Urinary bladder (tissue), 4 donors: ENCODE measurements at places on chromosomes 16 and 17. TPM values are rescaled to one million over a fixed set of nuclear protein-coding genes. Genes with fewer than 3 reads are reported as not detected.

The SLC5A2 gene
- 0.42 TPM for total RNA-seq

The TP53I13 gene
- 26.3 TPM for total RNA-seq

The CCDC78 gene
- 0.74 TPM for total RNA-seq

The ARHGAP23 gene
- 53.8 TPM for total RNA-seq

DNA sequence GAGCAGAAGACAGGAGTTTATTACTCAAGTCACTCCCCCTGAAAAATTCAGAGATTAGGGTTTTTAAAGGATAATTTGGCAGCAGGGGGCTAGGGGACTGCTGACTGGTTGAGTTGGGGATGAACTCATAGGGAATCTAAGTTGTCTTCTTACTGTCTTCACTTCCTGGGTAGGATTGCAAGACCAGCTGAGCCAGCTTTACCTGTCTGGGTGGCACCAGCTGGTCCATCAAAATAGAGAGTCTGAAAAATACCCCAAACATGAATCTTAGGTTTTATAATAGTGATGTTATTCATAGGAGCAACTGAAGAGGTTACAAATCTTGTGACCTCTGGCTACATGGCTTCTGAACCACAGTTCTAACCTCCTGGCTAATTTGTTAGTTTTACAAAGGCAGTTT, 157.9 kb downstream of the PPM1E start:
- DNase-seq, result no peak

- DNase-seq, result no peak
Observed at GRCh38 chr16:64773184-64773583, 348.7 kb downstream of the CDH11 start.

DNA sequence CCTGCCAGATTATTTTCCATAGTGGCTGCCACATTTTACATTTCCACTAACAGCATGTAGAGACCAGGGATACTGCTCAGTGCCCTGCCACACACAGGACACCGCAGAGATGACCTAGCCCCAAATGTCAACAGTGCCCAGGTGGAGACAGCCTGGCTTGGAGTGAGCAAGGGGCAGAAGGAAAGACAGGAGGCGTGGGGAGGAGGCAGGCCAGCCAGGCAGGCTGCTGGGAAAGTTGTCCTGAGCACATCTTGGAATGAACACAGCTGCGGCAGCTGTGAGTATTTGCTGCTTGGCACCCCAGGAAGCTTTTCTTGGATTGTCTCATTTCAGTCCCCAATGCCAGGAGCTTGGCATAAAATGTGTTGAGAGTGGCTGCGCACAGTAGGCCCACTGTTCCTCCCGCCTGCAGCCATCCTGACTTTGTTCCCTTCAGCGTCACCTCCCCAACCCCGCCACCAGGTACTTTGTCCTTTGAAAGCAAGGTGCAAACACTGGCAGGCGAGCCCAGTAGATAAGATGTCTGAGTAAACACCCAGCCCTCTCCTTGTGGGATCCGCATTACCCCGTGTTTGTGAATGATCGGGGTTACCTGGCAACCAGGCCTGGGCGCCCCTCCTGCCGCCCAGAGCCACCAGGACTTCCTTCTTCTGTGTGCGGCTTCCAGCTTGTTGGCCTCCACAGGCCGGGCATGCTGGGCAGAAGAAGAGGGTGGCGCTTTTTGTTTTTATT, 114.0 kb downstream of the CMIP start:
- DNase-seq, result no peak

DNA sequence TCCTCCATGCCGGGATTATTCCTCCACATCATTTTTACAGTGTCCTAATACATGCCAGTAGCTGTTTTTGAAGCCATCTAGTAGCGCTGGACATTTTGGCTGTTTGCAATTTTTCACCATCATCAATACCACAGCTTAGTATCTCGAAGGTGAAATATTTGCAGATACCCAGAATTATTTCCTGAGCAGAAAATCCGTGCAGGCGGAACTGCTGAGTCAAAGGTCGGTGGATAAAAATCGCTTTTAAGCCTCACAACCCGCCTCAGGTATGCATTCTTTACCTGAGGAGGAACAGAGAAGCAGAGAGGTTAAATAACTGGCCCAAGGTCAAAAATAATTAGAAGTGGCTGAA, 584 bp upstream of the TNRC6A start:
- no peak for DNase-seq

- peak; percentile 84 for DNase-seq
Observed at GRCh38 chr17:50209472-50210239, 8.2 kb upstream of the COL1A1 start.

DNA sequence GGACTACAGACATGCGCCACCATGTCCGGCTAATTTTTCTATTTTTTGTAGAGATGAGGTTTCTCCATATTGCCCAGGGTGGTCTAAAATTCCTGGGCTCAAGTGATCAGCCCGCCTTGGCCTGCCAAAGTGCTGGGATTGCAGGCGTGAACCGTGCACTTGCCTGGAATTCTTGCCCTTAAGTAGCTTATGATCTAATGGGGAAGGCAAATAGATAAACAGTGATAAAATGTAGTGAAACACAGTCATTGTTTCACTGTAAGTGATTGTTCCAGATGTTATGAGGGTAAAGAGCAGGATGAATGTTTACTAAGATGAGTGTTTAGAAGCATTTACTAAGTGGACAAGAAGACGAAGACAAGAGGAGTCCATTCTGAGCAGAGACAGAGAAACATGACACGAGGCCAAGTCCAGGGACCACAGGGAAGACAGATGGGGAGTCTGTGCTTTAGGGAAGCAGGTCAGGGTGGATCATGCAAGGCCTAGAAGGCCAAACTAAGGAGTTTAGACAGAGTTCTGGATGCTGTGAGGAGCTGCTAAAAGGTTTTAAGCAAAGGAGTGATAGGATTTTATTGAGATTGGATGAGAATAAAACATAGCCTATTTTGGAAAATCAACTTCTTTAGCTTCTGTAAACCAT, 36.9 kb downstream of the YPEL2 start:
- no peak for DNase-seq

DNA sequence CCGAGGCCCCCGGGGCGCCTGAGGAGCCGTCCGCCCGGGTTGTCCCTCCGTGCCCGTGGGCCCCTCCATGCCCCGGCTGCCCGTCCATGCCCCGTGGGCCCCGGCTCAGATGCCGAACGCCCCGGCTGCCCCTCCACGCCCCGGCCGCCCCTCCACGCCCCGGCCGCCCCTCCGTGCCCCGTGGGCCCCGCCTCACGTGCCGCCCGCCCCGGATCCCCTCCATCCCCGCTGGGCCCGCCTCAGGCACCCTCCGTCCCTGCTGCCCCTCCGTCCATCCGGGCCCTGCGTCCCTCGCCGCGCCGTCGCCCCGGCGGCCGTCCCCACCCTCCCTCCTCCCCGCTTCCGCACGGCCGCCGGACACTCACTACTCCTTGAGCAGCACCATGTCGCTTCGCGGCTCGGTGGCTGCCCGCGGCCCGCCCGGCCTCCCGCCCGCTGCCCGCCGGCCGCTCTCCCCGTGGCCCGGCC, 382 bp downstream of the PITPNA start:
- no peak for DNase-seq

DNA sequence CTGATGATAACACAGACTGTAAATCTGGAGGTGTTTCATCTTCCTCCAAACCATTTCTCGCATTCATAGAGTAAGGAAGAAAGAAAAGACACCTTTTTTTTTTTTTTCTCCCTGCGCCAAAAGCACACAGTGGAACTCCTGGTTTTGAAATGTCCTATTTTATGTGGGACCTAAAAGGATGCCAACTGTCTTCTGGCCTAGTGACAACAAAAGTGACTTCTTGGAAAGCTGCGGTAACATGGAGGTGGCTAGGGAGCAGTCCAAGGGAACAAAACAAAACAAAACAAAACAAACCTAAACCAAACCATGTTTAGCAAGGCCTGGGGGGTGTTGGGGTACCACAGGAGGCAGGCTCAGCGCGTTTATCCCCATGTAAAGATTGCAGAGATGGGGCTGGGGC, 174.8 kb downstream of the XYLT1 start:
- no peak for DNase-seq

- DNase-seq, result no peak
Observed at GRCh38 chr17:64535357-64535756, 28.6 kb downstream of the CEP95 start.

- no peak for DNase-seq
Observed at GRCh38 chr16:69329369-69330285, 761 bp downstream of the PDF start.

DNA sequence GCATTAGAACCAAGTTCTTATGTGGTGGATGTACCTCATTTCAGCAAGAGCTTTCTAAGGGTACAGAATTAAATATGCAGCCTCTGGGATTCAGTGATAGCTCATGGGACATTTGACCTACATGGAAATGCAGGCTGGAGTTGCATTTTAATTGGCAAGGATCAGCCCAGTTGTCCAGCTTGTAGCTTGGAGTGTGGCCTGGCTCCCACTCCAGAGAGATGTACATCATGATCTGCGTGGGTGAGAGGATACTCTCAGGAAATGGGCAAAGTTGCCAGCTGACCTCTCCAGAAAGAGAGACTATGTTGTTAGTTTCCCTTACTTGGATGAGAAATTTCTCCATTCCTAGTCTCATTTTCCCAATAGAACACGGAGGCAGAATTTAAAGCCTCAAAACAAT, 555.3 kb downstream of the MAF start:
- DNase-seq, result no peak

GRCh38 chr17:44599298-44600175, 42.3 kb downstream of the FZD2 start:
- DNase-seq, result peak; percentile 14

- no peak for DNase-seq
Observed at GRCh38 chr16:11315510-11315909, 29.7 kb upstream of the RMI2 start.

DNA sequence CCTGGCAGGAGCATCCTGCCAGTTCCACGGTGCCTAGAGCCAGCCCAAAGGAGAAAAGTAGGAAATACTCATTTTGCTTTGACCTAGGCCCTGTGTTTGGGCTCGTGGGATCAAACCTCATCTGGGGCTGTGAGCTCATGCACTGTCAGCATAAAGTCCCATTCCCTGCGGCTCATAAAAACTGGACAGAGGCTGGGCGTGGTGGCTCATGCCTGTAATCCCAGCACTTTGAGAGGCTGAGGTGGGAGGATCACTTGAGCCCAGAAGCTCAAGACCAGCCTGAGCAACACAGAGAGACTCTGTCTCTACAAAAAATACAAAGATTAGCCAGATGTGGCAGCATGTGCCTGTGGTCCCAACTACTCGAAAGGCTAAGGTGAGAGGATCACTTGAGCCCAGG, 17.9 kb downstream of the ATP6V0D1 start:
- no peak for DNase-seq

DNA sequence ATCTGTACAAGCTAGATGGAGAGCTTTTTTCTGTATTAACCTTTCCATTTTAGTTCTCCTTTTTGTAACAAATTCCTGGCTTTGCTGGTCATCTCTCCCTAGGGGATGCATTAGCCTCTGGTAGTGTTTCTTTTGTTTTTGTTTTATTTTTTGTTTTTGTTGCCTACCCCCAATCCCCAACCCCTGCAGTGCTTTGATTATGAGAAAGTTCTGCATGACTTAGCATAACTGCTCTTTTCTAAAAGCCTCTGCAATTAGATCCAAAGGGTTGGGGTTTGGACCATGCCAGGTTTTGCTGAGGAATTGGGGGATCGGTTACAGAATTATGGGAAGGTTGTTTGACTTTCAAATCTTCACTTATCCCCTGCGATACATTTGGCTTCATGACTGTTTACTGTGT, 98.2 kb downstream of the ADAMTS18 start:
- no peak for DNase-seq

DNA sequence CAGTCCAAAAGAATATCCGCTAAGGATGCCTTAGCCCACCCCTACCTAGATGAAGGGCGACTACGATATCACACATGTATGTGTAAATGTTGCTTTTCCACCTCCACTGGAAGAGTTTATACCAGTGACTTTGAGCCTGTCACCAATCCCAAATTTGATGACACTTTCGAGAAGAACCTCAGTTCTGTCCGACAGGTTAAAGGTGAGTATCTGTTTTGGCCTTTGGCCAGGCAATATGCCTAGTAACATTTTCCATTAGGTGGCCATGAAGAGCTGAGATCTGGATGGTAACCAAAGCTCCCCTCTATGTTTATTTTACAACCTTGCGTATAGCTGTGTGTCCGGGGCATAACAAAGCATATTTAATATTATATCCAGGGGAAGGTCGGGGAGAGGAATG, 128.0 kb upstream of the TMEM97 start:
- no peak for DNase-seq

DNA sequence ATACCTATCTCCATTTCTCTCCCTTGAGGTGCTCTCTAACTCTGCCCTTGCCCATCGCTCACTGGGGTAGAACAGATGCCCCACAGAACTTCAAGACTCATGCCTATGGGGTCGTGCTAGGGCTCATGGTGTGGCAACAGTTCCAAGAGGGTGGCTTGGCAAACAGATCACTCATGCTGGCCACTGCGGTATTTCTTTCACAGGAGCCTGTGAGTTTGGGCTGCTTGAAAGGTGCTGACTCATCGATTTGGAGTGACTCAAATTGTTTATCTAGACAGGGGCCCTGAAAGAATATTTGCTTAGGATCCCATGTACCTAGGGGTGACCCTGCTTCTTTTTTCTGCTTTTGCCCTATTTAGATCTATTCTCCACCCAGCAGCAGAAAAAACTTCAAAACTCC, 69.9 kb downstream of the IRX5 start:
- DNase-seq, result no peak

GRCh38 chr17:54028986-54029580, 206.4 kb downstream of the KIF2B start:
- DNase-seq, result no peak

- DNase-seq, result no peak
Observed at GRCh38 chr17:73551759-73552158, 92.5 kb downstream of the SDK2 start.

- DNase-seq, result no peak
Observed at GRCh38 chr17:56119191-56119590, 34.1 kb upstream of the ANKFN1 start.

GRCh38 chr16:27427538-27427937, 25.6 kb downstream of the IL21R start:
- DNase-seq, result no peak

DNA sequence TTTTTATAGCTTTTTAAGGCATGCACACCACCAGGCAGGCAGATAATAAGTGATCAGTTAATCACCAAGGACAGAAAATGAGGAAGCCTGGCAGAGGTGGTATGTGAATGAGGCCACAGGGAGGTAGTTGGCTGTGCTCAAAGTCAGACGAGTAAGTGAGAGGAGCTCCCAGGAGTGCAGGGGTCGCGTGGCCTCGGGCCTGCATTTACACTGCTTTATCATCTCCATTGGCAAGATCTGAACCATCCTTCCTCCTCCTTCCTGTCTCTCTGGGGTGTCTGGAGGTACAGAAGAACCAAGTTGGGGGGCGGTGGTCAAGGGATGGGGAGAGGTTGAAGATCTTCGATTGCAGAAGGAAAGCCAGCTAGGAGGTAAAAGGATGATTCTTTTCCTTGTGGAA, 320.1 kb downstream of the SOX9 start:
- no peak for DNase-seq

- no peak for DNase-seq
Observed at GRCh38 chr17:82007228-82007494, 15.5 kb downstream of the CENPX start.

- no peak for DNase-seq
Observed at GRCh38 chr16:4814046-4814445, 11.6 kb upstream of the ROGDI start.

DNA sequence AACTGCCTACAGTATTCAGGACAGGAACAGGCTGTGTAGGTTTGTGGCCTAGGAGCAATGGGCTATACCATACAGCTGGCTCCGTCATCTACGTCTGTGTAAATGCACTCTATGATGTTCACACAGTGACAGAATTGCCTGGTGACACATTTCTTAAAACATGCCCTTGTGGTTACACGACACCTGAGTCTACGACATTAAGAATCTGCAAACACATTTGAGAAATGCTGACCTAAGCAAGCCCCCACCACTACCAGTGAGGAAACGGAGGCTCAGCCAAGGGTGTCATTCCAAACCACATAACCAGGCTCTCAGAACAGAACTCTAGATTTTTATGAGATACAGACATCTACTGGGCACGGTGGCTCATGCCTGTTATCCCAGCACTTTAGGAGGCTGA, 23.5 kb downstream of the USP36 start:
- no peak for DNase-seq
